ENCODE measurements at places on chromosomes 7 and 10. TPM values are rescaled to one million over a fixed set of nuclear protein-coding genes. Genes with fewer than 3 reads are reported as not detected.
A peak's percentile ranks its signal among the peaks of the same experiment; 100 is the strongest.

DNA sequence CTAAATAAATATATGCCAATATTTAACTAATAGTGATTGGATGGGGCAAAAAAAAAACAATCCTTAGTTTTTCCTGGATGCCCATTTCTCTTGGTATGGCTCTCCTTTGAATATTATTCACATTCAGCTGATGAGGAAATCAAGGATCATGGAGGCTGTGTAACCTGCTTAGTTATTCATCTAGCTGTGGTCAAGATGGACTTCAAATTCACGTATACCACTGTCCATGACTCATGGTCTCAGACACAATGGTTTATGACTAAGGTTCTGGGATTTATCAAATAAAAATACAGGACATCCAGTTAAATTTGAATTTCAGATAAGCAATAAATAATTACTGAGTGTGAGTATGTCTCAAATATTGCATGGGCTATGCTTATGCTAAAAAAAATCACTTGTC is 191.5 kb upstream of the CELF2 start:
- peaks cover 62% of the 10 kb centered on the region for H3K4me1 ChIP-seq
- no peaks in the 10 kb centered on the region for H3K36me3 ChIP-seq
- H3K27ac ChIP-seq, result peak overlapping the region; percentile 77
- H3K27me3 ChIP-seq, result no peaks in the 10 kb centered on the region
- no peak for DNase-seq
- no peak overlapping the region for H3K4me3 ChIP-seq

Gene PLXDC2
- 24.0 TPM for total RNA-seq

- DNase-seq, result peak; percentile 51
- no peak overlapping the region for H3K27ac ChIP-seq
- H3K36me3 ChIP-seq, result no peaks in the 10 kb centered on the region
- no peaks in the 10 kb centered on the region for H3K4me1 ChIP-seq
- H3K4me3 ChIP-seq, result no peak overlapping the region
- no peaks in the 10 kb centered on the region for H3K27me3 ChIP-seq
These were observed 54.9 kb upstream of the ELN start for GRCh38 chr7:73973091-73973490.

Gene SFTPA1
- not detected for total RNA-seq

DNA sequence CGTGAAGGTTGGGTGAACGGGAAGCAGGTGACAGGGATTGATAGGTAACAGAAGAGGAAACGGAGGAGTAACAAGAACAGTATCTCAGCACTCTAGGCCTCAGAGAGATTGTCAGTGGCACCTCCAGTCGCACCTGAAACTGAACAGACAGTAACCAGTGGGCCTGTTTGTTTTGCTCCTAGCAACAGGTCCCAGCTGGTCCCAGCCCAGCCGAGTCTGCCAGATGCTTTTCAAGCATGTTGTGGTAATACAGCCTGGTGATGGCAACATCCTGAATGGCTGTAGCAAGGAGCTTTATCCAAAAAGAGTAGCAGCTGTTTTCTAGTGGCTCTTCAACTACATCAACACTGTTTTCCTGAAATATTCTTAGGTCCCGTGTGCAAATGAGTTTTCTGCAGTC is 4.7 kb downstream of the CACNB2 start:
- DNase-seq, result no peak
- H3K27me3 ChIP-seq, result no peaks in the 10 kb centered on the region
- H3K27ac ChIP-seq, result peak overlapping the region; percentile 26
- no peak overlapping the region for H3K4me3 ChIP-seq
- peaks cover 14% of the 10 kb centered on the region for H3K4me1 ChIP-seq
- no peaks in the 10 kb centered on the region for H3K36me3 ChIP-seq

Gene CYP3A4
- total RNA-seq, result 0.43 TPM

DNA sequence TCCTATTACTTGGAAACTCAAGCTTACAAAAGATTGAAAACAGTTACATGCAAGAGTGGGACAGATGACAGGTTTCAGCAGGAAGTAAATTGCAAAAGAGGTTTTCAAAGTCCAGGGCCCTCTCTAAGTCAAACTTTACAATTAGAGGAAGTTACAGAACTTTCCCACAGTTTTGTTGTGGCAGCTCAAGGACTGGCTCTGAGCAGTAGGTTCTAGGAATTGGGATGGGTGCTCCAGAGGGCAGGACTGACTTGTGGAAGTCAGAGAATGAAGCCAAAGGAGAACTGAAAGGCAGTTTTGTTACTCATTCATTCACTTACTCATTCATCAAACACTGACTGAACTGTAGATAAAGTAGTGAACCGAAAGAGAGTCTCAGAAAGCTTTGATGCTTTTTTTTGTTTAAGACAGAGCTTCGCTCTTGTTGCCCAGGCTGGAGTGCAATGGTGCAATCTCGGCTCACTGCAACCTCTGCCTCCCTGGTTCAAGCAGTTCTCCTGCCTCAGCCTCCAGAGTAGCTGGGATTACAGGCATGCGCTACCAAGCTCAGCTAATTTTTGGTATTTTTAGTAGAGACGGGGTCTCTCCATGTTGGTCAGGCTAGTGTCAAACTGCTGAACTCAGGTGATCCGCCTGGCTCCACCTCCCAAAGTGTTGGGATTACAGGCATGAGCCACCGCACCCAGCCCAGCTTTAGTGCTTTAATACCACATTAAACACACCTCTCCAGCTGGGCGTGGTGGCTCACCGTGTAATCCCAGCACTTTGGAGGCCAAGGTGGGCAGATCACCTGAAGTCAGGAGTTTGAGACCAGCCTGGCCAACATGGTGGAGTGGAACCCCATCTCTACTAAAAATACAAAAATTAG is 66.8 kb upstream of the CCNJ start:
- no peak overlapping the region for H3K27ac ChIP-seq
- no peaks in the 10 kb centered on the region for H3K36me3 ChIP-seq
- H3K27me3 ChIP-seq, result no peaks in the 10 kb centered on the region

GRCh38 chr10:4033341-4033896 is 248.4 kb upstream of the KLF6 start:
- no peaks in the 10 kb centered on the region for H3K36me3 ChIP-seq
- no peak for DNase-seq
- no peak overlapping the region for H3K27ac ChIP-seq
- H3K4me3 ChIP-seq, result no peak overlapping the region
- peaks cover 12% of the 10 kb centered on the region for H3K4me1 ChIP-seq

Gene TUBB8
- not detected for total RNA-seq

Gene PDAP1
- 70.9 TPM for total RNA-seq

GRCh38 chr7:92226981-92227380 is 18.7 kb downstream of the KRIT1 start:
- H3K27me3 ChIP-seq, result no peaks in the 10 kb centered on the region
- H3K27ac ChIP-seq, result no peak overlapping the region
- DNase-seq, result no peak
- no peak overlapping the region for H3K4me3 ChIP-seq
- H3K4me1 ChIP-seq, result no peaks in the 10 kb centered on the region
- peaks cover 56% of the 10 kb centered on the region for H3K36me3 ChIP-seq

GRCh38 chr10:1255600-1256431 is 199.6 kb downstream of the WDR37 start:
- no peaks in the 10 kb centered on the region for H3K4me1 ChIP-seq
- H3K27ac ChIP-seq, result no peak overlapping the region
- H3K4me3 ChIP-seq, result no peak overlapping the region
- peak; percentile 23 for DNase-seq
- no peaks in the 10 kb centered on the region for H3K36me3 ChIP-seq
- H3K27me3 ChIP-seq, result no peaks in the 10 kb centered on the region

- H3K36me3 ChIP-seq, result peaks cover 6% of the 10 kb centered on the region
- H3K27me3 ChIP-seq, result no peaks in the 10 kb centered on the region
- no peaks in the 10 kb centered on the region for H3K4me1 ChIP-seq
- H3K27ac ChIP-seq, result peak overlapping the region; percentile 95
- peak overlapping the region; percentile 58 for H3K4me3 ChIP-seq
These were observed 15.3 kb upstream of the GPR146 start for GRCh38 chr7:1028775-1029636.

GRCh38 chr7:108178398-108178797 is 48.2 kb upstream of the LAMB4 start:
- H3K27ac ChIP-seq, result no peak overlapping the region
- no peaks in the 10 kb centered on the region for H3K27me3 ChIP-seq
- no peak overlapping the region for H3K4me3 ChIP-seq
- H3K4me1 ChIP-seq, result no peaks in the 10 kb centered on the region
- H3K36me3 ChIP-seq, result no peaks in the 10 kb centered on the region

Gene TRIP6
- total RNA-seq, result 41.6 TPM

- no peak overlapping the region for H3K4me3 ChIP-seq
- no peak for DNase-seq
- H3K27ac ChIP-seq, result no peak overlapping the region
- H3K36me3 ChIP-seq, result no peaks in the 10 kb centered on the region
- no peaks in the 10 kb centered on the region for H3K27me3 ChIP-seq
These were observed 305.9 kb upstream of the SMIM30 start for GRCh38 chr7:113424185-113424817.

Gene COBL
- total RNA-seq, result 31.4 TPM

Gene TBXAS1
- total RNA-seq, result 15.3 TPM

Gene MKX
- total RNA-seq, result 0.63 TPM

Gene ANKRD30A
- total RNA-seq, result not detected

GRCh38 chr7:91551377-91552175 is 287.3 kb downstream of the FZD1 start:
- H3K36me3 ChIP-seq, result no peaks in the 10 kb centered on the region
- H3K4me1 ChIP-seq, result no peaks in the 10 kb centered on the region
- no peaks in the 10 kb centered on the region for H3K27me3 ChIP-seq
- DNase-seq, result no peak
- H3K4me3 ChIP-seq, result no peak overlapping the region
